NCI-H1436 (cell line): ENCODE measurements at places on chromosomes 4 and X.

GRCh38 chrX:135383249-135383648 is 38.5 kb upstream of the SMIM10L2A start:
- DNase-seq = no peak

DNA sequence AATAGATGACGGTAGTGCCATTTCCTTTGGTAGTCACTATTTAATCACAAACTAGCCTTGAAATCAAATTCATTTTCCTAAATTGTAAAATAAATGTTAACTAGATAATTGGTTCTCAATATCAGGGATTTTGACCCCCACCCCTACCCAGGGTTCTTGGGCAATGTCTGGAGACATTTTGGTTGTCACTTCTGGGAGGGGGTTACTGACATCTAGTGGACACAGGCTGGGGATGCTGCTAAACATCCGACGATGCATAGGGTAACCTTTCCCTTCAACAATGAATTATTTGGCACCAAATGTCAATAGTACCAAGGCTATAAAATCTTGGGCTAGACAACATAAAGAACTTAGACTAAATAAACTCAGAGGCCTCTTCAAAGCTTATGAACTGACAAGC is 285.8 kb upstream of the TRPC5 start:
- DNase-seq = no peak

GRCh38 chr4:13137390-13137789 is 346.8 kb downstream of the RAB28 start:
- DNase-seq = no peak

DNA sequence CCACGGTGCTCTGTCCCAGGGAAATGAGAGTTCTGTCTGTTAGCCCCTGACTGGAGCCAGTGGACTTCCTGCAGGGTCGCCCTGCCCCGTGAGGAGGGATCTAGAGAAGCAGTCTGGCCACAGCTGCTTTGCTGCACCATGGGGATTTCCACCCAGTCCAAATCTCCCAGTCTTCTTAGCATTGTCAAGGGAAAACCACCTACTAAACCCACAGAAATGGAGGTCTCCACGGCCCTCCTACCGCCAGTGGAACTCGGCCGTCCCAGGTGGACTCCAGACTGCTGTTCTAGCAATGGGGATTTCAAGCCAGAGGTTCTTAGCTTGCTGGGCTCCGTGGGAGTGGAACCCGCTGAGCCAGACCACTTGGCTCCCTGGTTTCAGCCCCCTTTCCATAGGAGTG is 133.3 kb upstream of the PCDH7 start:
- DNase-seq = no peak

- no peak for DNase-seq
Observed at GRCh38 chr4:120839334-120839973, 83.1 kb downstream of the PRDM5 start.

DNA sequence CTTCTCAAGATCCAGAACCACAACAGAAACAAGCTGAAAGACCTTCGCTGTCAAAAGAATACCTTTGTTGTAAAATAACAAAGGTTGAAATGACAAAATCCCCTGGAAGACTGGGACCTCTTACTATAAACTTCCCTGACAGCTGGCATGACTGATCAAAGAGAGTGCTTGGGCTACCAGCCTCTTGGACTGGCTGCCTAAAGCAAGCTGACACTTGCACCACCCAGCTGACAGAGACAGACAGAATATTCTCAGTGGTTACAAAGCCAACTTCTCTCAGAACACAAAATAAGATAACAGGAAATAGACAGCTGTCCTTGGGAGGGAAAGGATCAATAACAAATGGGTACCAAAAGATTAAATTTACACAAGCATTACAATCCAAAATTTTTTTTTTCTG is 241.7 kb upstream of the SPOCK3 start:
- no peak for DNase-seq

DNA sequence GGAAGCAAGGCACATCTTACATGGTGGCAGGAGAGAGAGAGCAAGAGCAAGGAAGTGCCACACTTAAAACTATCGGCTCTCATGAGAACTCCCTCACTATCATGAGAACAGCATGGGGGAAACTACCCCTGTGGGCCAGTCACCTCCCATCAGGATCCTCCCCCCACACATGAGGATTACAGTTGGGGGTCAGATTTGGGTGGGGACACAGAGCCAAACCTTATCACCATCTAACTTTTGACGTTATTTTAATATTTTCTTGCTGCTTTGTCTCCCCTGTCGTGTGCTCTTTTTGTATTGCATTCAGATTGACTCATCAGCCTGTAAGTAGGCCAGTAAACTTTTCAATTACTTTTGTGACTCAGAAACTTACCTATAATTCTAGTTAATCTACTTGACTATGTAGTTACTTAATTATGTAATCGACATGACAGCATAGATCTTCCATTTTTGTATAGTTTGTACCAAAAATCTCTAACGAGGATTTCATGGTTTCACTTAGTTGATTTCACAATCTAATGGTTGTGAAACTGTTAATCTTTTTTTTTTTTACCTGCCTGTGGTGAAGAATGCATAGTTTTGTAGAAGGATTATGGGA is 18.3 kb downstream of the STIM2 start:
- no peak for DNase-seq

GRCh38 chr4:53196882-53197771 is 168.7 kb downstream of the SCFD2 start:
- peak; percentile 46 for DNase-seq

DNA sequence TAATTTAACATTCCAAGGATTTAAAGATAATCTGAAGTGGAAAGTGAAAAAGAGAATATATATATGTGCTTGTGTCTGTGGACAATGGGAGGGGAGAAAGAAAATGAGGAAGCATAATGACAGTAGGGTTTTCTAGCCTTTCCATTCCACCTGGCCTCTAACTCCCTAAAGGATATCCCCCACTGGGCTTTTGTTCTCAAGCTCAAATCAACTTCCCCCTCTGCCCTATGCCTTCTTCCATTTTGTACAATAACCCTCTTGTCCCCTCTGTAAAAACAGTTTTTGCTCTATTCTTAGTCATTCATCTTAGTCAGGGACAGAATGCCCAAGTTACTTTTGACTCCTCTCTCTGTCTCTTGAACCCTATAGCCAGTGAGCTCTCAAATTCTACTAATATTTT is 23.6 kb downstream of the ANTXR2 start:
- no peak for DNase-seq

- DNase-seq = no peak
Observed at GRCh38 chr4:163681208-163681821, 186.8 kb downstream of the TMA16 start.

DNA sequence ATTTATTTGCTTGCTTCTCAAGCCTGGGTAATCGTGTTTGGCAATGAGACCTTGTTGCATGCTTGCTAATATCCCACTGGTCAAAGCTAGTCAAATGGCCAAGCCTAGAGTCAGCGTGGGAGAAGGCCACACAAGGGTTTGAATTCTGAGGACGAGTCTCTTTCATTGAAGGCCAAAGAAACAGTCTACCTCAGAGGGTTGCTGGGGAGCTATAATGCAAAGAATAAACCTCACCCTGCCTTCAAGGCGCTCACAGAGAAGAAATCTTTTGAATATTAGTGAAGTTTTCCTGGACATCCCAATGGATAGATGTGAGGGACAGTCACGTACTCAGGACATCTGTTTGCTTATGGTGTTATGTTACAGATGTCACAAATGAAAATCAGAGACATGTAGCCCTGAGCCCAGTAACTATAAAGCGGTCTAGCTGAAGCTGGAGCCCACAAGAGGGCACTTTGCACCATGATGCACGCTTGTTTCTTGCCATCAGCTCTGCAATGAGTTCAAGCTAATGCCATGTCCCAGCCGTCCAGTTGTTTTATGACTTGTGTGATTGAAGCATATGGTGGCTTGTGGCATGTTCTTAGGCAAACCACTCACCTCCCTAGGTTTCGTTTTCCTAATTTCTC is 1.1 kb upstream of the TLR3 start:
- DNase-seq = no peak

- DNase-seq = no peak
Observed at GRCh38 chr4:7347981-7348380, 86.7 kb downstream of the PSAPL1 start.

GRCh38 chr4:159178979-159179969 is 76.4 kb downstream of the RAPGEF2 start:
- DNase-seq = no peak

DNA sequence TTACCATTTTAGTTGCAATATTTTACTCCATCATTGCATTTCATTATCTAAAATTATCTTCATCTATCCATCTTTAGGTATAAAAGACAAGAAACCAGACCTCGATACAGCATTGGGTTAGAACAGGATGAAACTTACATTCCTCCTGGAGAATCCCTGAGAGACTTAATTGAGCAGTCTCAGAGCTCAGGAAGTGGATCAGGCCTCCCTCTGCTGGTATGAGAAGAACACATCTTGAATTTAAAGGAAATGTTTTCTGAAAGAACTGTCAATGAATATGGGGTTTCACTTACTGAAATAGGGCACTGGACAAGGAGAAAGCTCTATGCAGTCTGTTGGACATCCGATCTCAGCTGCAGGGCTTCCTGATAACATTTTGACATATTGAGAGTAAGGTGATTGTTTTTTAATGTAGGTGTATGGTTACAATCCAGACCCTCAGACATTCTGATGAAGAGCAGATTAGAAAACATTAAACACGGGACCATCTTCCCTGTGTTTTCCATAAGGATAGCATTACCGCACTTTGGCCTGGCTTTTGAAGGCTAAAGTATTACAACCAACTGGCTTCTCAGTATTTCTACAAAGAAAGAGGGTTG is 367.2 kb downstream of the BMPR1B start:
- no peak for DNase-seq

DNA sequence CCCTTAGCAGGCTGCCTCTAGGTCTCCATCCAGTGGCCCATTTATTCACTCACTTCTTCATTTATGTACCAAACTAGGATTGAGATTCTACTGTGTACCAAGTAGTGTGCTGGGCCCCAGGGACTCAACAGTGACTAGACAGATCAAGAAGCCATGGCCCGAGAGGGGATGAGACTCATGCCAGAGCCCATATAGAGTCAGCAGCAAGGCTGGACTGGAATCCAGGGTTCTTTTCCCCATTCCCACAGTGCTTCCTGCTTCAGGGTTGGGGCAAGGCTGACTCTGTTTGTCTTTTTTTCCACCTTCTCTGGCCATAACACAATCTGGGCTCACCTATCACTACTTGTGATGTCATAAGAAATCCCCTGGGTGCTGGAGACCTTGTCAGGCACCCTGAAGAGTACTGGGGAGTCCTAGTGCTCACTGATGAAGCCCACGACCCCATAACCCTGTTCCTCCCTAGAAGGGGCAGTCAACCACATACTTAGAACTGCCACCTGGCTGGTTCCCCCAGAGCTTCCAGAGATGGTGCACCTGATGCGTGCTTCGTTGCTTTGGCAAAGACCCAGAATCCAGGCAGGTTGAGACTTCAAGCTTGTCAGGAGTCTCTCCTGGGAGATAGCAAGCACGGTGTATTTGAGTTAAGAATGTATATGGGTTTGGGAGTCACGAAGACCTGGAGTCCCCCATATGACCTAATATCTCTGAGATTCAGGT is 6.2 kb downstream of the RTL5 start:
- peak; percentile 33 for DNase-seq

- peak; percentile 94 for DNase-seq
Observed at GRCh38 chrX:120358737-120359456, 3.0 kb upstream of the ATP1B4 start.

DNA sequence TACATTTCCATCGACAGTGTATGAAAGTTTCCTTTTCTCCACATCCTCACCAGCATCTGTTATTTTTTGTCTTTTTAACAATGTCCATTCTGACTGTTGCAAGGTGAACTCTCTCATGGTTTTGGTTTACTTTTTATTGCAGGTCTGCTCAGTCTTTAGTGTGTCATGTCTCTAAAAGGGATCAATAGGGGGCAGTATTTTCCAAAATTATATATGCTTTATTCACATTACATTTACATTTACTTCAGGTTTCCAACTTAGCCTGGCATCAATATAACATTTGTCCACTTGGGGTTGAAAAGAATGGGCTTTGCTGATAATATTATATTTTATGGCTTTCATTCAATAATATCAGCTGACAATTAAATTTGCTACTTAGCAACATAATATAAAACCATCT is 265.0 kb upstream of the SLITRK2 start:
- DNase-seq = no peak

DNA sequence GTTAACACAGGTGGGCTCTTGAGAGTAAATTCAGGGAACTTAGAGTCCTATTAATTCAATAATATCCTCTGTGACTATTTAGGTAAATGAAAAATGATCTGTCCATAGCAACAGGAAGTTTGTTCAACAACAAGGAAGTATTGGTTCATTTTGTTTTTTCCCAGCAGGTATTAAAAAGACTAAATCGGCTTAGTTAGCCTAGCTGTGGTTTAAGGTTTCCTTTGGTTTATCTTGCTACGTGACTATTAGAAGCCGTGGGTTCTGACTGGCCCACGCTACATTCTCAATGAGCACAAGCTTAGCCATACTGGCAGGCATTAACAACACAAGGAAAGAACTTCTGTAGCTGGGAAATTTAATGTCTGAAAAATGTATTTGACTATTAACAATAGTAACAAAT is 168.8 kb upstream of the HS3ST1 start:
- DNase-seq = no peak

DNA sequence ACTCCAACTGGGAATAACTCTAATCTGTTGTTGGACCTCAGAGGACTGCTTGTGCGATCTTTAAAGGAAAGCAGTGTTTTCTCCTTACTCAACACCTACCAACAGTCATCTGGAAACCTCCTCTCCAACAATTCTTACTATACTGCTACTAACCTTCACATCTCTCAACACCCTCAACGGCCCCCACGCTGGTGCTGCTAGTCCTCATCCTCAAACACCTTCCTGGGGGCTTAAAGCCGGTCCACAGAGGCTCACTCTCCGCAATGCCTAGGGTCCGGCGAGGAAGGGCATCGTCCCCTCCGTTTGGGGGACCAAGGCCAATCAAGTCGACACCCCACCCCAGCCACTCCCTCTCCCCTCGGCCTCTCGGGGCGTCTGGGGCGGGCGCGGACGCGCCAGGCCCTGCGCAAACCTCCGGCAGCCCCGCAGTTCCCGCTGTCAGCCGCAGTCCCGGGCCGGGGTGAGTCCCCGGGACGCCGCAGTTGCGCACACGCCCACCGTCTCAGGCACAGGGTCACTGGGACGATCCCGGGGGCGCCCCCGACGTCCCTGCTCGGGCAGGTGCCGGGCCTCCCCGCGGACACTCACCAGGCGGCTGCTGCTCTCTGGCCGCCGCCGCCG is 418 bp downstream of the TAB3 start:
- DNase-seq = no peak

- no peak for DNase-seq
Observed at GRCh38 chrX:108268434-108269080, 169.7 kb downstream of the COL4A6 start.

GRCh38 chr4:140884431-140885058 is 128.4 kb upstream of the TBC1D9 start:
- DNase-seq = peak; percentile 44

DNA sequence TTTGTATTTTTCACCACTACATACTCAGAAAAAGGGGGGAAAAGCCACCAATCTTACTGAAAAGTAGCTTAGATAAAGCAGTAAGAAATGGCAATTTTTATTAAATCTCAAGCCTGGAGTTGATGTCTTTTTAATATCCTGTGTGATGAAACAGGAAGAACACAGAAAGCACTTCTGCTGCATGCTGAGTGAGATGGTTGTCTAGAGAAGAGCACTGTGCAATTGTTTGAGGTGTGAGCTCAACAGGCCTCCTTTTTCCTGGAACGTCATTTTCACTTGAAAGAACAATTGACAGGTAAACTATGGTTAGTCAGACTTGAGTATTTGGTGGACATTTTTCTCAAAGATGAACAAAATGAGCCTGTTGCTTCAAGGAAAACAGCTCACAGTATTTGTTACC is 73.9 kb downstream of the RTL5 start:
- DNase-seq = no peak
